ENCODE measurements at places on chromosomes 7 and 10. TPM values are rescaled to one million over a fixed set of nuclear protein-coding genes. Genes with fewer than 3 reads are reported as not detected.

GRCh38 chr7:91187061-91187460 is 77.2 kb upstream of the FZD1 start:
- no peak for DNase-seq

- no peak for DNase-seq
Measured at GRCh38 chr10:97050205-97050745, 135.5 kb downstream of the SLIT1 start.

GRCh38 chr7:64885520-64886240 is 17.4 kb upstream of the ZNF273 start:
- DNase-seq: no peak

- no peak for DNase-seq
Measured at GRCh38 chr7:28711114-28711513, 247.0 kb downstream of the TRIL start.

- DNase-seq: peak; percentile 93
Measured at GRCh38 chr7:56046721-56047445, 4.4 kb downstream of the PSPH start.

GRCh38 chr10:75648351-75648750 is 216.9 kb downstream of the LRMDA start:
- no peak for DNase-seq

SLC29A4 gene
- total RNA-seq: 2.1 TPM

CCL24 gene
- total RNA-seq: not detected

DNA sequence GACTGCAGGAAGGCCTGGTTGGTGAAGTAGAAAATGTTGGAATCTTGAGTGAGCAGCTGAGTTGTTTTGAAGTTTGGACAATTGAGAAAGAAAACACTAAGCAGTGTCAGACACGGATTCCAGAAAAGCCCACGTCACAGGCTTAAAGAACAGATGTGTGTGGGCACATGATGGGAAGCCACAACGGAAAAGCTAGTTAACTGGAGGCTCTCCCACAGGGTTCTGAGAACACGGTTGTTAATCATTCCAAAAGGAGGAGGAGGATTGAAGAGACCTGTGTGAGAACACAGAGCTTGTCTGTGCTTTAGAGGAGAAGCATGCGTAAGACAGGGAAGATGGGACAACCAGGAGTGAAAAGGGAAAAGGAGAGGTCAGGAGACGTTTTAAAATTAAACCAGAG is 42.6 kb downstream of the SHH start:
- DNase-seq: no peak

CALCR gene
- not detected for total RNA-seq

GRCh38 chr10:71042216-71042615 is 153.9 kb upstream of the PCBD1 start:
- no peak for DNase-seq

GRCh38 chr7:1639071-1639470 is 31.0 kb upstream of the ELFN1 start:
- no peak for DNase-seq

DNA sequence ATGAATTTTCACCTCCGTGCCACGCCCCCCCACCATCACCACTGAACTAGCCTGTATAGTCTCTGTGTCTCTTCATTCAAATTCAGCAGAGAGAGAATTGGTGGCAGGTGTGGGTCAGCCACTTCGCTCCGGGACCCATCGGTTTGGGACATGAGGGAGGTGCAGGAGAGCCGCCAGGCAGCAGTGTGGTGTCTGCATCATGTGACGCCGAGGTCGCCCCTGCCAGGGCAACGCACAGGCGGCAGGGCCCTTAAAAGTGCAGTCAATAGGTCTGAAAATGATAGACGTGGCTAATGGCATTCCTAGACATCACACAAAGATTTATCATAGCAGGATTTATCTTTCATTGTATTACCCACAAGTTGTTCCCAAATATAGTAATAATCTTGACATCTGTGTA is 100.6 kb upstream of the RNF32 start:
- DNase-seq: no peak

- no peak for DNase-seq
Measured at GRCh38 chr10:1199897-1200721, 143.9 kb downstream of the WDR37 start.

DNA sequence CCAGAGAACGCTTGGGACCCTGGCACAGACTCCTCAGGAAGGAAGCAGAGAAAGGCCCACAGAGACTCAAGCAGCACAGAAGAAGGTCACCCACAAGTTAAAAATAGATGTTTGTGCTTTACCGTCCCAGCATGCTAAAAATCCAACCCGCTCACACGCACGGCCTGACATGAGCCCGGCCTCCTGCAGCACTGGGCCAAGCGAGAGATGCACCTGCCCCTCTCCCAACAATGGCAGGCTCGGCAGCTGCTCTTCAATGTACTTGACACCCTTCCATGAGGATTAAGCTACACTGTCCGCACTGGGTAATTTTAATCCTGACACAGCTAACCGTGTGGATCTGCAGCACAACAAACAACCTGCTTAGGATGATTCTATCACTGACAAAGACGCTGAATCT is 9.3 kb downstream of the DIP2C start:
- DNase-seq: no peak

GRCh38 chr7:44223362-44224079 is 22.7 kb downstream of the YKT6 start:
- DNase-seq: no peak

- no peak for DNase-seq
Measured at GRCh38 chr10:115861864-115862263, 411.1 kb downstream of the GFRA1 start.

DNA sequence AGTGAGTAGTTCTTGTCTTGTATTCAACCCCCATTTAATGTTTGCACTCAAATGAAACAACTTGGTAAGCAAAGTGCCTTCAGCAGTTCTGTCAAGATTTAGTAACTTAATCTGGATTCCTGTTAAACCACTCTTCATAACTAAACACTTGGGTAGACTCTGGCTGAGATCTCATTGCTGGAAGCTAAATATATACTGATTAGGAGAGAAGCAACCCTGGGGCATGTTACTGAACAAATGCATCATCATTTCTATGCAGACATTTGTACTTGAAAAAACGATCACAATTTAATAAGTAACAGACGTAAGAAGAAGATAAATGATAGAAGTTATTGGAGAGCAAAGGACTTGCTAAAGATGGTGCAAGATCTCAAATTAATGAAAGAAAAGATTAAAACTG is 308.4 kb upstream of the POM121L12 start:
- no peak for DNase-seq

SEM1 gene
- total RNA-seq: 53.1 TPM

DNA sequence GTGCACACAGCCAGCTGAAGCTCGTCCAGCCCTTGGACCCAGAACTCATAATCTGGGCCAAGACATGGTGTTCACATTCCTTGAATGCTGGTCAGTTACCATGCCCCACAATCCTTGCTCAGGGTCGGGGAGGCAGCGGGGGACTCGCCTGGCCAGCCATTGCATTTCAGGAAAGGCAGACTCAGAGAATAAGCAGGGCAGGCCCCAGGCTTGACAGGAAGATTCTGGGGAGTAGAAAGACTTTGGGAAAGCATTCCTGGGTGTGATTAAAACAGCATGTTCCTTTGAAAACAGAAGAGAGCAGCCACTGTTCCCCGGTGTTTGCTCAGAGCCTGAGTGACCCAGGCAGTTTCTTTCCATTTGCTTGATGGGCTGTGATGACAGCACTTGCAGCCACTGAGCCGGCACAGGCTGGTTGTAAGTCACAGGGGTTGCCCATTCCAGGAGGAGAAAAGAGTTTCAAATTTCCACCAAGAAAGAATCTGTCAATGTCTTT is 473.7 kb downstream of the TYW1 start:
- DNase-seq: no peak

- DNase-seq: no peak
Measured at GRCh38 chr7:90965211-90965610, 299.0 kb upstream of the FZD1 start.

- DNase-seq: no peak
Measured at GRCh38 chr10:98852686-98853085, 383.0 kb downstream of the HPSE2 start.

DNA sequence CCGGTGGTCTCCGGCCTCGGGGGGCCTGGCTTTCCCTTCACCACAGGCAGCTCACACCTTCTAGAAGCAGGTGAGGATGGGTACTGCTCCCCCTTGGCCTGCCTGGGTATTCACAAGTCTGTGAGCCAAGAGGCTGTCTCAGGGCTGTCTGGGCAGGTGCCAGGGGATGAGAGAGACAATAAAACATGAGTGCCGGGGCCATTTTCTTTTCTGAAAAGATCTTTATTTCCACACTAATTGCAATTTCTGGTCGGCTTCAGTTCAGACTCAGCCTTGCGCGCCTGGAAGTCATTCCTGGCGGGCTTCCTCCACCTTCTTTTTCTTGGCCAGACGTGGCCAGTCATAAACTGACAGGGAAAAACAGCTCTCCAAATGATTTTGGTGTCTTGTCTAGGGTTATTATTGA is 171.2 kb downstream of the ARHGAP12 start:
- no peak for DNase-seq

CALML5 gene
- total RNA-seq: not detected

- no peak for DNase-seq
Measured at GRCh38 chr10:71729161-71729636, 9.6 kb upstream of the C10orf105 start.

GRCh38 chr10:119279441-119279840 is 72.1 kb downstream of the GRK5 start:
- DNase-seq: no peak

DNA sequence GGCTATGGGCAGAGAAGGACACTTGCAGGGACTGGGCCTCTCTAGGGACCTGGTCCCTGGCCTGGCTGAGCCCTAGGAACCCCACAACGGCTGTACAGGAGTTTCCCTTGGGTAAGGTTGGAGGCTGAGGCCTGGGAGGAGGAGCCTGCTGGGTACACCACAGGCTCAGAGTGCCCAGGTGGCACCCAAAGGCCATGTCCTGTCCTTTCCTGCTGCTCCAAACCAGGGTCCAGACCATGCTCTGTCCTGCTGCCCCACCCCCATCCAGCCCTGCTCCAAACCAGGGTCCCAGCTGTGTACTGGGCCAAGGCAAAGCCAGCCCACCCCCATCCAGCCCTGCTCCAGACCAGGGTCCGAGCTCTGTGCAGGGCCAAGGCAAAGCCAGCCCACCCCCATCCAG is 35.3 kb upstream of the ZNF488 start:
- no peak for DNase-seq

DNA sequence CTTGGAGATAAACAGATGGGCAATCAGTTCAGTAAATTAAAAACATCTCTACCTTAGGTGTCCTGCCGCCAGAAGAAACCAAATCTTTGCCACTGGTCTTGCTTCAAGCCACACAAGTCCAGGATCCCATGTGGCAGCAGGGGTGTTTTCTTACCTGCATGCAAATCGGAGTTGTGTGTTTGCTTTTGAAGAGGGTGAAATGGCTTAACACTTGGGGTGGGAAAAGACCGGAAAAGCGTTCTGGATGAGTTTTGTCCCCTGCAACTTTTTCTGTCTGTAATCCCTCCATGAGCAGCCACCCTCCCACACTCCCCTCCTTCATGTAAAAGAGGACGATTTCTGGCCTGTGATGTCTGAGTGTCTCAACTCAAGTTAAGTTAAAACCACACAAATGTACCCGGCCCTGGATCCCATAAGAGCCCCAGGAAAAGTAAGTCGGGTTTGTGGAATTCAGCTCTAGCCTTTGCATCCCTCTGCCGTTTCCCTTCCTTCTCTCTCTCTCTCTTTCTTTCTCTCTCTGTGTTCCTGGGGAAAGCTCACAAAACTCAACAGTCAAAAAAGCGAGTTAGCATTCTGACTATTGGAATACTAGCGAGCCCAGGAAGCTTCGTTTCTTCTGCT is 178.5 kb downstream of the TCF7L2 start:
- no peak for DNase-seq

- DNase-seq: no peak
Measured at GRCh38 chr10:60426425-60426824, 36.8 kb upstream of the ANK3 start.

DNA sequence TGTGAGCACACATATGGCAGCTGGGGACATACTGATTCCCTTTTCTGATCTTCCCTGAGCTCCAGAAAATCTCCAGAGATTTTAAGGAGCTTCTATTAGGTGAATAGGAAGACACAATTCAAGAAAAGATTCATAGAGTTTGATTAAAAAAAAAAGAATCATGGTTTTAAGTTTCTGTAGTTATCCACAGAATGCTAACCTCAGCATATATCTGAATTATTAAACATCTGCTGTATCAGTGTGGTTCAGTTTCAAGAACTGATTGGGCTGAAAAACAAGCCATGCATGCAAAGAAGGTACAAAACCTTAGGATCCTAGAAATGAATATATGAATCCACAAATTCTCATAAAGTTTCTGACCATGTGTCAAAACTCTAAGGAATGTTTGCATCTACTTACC is 94.1 kb upstream of the ZNF438 start:
- DNase-seq: no peak

BEND7 gene
- total RNA-seq: 4.9 TPM

ASIC3 gene
- total RNA-seq: under 0.01 TPM

DNA sequence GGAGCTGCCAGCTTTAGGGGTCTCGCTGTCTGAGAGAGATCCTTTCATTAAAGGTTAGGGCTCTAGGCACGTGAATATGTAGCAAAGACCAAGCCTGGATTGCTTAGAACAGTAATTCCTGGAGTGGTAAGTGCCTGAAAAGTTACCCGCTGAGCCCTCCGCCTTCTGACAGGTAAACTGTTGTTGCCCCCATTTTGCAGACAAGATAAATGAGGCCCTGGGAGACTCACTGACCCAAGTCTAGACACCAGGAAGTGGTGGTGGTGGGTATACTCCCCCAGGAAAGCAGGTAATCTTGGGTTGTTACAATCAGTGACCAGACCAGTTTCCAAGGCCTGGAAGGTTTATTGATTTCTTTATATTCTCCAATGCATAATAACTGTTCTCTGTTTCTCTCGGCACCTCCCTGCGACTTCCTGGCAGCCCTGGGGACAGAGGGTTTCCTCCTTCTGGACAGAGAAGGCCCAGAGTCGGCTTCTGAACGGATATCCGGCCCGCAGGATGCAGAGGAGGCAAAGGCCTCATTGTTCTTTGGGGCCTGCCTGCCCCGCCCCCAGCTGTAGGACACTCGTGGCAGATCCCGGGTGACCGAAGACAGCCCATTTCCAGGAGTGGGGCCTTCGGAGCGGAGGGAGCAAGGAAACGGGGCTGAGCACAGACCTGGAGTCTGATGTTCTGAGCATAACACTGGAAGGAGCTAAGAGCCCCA is 1.3 kb upstream of the GRK5 start:
- DNase-seq: peak; percentile 57

DNA sequence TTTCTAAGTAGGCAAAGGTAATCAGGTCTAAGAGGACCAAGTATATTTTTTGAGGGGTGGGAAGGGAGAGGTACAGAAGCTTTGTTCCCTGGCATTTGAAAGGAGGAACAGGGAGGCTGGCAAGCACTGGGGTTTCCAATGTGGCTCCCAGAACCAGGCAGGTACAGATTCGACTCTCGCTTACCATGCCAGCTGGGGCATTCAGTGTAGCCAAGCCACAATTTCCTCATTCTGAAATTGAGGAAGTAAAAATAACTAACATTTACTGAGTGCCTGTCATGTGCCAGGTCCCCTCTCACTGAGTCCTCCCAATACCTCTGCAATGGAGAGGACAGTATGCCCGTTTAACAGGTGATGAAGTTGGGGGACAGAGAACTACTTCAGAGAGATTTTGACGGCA is 45.9 kb upstream of the BET1 start:
- no peak for DNase-seq

LOXL4 gene
- 0.51 TPM for total RNA-seq

MTPN gene
- total RNA-seq: 108 TPM

GPR146 gene
- 25.5 TPM for total RNA-seq

GRCh38 chr7:79653136-79653631 is 199.7 kb upstream of the MAGI2 start:
- DNase-seq: no peak

GRCh38 chr10:33263453-33263852 is 71.0 kb downstream of the NRP1 start:
- peak; percentile 89 for DNase-seq
